Osteocyte (in vitro differentiated cells): ENCODE measurements at places on chromosomes 1 and 21. TPM values are rescaled to one million over a fixed set of nuclear protein-coding genes. Genes with fewer than 3 reads are reported as not detected.
A peak's percentile ranks its signal among the peaks of the same experiment; 100 is the strongest.

GRCh38 chr1:86557739-86558138, 10.9 kb downstream of the CLCA4 start:
- no peak for DNase-seq

GRCh38 chr1:58345215-58346035, 201.1 kb downstream of the OMA1 start:
- no peak for DNase-seq

- peak; percentile 83 for DNase-seq
Observed at GRCh38 chr21:45327441-45328197, 39.9 kb upstream of the POFUT2 start.

DNA sequence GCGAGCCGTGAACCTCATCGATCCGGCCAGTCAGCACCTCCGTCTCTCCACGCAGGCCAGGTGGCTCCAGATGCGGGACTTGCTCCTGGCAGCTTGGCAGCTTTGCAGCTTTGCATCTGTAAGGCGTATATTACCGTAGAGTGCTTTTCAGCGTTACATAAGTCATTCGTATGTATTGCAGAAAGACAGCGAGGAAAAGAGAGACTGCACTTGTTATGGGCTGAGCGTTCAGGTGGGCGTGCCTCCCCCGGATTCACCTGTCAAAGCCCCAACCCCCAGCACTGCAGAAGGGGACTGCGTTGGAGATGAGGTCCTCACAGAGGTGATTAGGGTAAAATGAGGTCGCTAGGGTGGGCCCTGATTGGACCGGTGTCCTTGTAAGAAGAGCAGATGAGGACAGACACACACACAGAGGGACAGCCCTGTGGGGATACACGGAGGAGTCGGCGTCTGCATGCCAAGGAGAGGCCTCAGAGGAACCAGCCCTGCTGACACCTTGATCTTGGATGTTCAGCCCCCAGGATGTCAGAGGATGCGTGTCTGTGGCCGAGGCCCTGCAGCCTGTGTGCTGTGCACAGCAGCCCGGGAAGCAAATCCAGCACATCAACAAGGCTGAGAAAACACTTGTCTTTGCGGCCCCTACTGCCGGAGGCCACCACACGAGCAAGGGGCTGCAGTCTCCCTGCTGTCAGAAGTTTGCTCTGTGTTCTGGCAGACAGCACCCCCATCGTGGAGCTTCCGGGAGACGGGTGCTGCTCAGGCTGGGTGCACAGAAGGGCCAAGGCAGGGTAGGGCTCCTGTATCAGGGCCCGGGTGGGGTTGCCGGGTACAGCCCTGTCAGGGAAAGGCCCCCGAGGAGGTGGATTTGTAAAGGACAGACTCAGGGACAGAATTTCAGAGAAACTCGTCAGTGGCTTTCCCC, 10.9 kb upstream of the AGPAT3 start:
- no peak for DNase-seq

DNA sequence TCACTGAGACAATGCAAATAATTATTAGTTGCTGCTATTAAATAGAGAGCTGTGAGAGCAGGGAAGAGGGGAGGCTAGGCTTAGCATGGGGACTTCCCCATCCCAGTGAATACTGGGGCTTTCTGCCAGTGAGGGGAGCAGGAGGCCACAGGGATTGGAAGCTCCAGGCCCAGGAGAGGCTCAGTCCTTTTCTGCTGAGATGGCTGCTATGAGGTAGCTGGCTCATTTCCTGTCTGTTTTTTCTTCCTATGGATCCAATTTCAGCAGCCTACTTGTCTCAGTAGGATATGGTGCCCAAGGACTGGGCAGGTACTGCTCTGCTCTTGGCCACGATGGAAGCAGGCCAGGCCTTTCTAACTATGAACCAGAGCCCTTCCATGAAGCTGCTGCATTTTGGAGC, 10.0 kb downstream of the STMN1 start:
- no peak for DNase-seq

DNA sequence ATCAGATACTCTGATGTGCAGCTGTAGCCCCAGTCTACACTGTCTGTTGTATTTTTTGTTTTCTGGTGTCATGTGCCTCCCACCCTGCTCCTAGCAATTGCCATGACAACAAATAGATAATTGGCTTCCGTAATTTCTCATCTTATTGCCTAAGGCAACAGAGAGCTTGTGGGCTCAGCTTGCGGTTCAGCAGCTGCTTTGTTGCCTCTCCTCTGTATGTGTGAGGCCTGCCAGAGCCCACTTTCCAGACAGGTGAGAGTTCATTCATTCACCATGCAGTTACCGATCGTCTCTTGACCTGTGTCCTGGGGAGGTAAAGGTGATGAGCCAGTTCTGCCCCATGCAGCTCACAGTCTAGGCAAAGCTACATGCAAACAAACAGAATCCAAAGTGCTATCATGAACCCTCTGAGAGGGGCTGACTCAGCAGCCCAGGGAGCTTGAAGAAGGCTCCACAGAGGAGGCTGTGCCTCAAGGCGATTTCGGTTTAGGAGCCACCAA, 11.9 kb downstream of the LGALS8 start:
- DNase-seq: no peak

GRCh38 chr1:246769306-246769705, 45.1 kb downstream of the SCCPDH start:
- DNase-seq: no peak

- no peak for DNase-seq
Observed at GRCh38 chr1:185973645-185974044, 239.5 kb downstream of the HMCN1 start.

GRCh38 chr1:183569141-183569540, 21.1 kb downstream of the NCF2 start:
- no peak for DNase-seq

DNA sequence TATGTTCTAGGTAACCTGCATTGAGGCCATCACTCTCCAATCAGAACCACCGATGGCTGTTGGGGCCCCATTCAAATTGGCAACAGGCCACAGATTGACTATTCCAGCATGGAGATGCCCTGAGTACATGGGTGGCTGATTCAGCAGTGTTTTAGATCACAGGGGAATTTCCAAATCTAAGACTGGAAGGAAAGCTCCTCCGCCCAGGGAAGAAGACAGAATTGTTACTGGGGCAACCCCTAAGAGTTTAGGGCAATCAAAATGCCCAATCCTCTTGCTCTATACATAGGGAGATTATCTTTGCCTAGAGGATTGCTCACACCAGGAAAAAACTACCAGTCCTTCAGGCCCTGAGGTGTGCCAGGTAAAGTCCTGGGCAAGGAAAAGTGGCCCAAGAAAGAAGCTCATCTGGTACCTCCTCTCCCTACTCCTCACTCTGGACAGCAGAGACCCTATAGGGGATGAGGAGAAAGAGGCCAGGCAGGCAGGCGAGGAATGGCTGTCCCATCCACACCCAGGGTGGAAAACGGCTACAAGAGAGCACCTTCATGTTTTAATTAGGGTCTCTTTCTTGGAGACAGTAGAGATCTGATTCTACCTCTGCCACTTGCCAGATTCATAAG, 5.8 kb downstream of the S100A8 start:
- DNase-seq: peak; percentile 59

- no peak for DNase-seq
Observed at GRCh38 chr1:161238039-161238473, at the start of gene NR1I3. Gene NR1I3, minus strand, starts transcription at chr1:161238203. Its CDS starts 1,638 bp downstream, at chr1:161236565.

DNA sequence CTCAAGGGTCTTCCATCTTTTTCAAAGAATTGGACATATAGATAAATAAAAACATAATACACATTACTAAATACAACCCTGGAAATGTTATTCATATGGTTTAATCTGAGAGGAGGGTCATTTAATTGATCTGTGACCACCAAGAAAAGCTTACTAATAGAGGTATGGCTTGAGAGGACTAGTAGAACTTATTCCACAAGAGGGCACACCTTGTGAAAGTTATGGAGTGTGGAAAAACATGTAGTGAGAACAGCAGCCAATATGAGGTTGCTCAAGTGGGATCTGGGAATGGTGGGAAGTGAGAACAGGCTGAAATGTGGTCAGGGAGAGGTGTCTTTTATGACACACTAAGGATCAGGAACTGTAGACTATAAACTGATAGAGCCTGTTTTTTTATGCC, 973.5 kb upstream of the B3GALT2 start:
- no peak for DNase-seq

DNA sequence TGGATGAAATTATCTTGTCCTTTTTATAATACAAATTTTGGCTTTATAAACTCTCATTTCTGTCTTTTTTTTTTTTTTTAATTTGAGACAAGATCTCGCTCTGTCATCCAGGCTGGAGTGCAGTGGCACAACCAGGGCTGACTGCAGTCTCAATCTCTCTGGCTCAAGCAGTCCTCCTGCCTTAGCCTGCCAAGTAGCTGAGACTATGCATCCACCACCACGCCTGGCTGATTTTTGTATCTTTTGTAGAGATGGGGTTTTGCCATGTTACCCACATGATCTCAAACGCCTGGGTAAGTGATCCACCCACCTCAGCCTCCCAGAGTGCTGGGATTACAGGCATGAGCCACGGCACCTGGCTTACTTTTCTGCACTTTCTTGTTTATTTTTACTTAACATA, 7.5 kb downstream of the TOR1AIP1 start:
- DNase-seq: no peak

DNA sequence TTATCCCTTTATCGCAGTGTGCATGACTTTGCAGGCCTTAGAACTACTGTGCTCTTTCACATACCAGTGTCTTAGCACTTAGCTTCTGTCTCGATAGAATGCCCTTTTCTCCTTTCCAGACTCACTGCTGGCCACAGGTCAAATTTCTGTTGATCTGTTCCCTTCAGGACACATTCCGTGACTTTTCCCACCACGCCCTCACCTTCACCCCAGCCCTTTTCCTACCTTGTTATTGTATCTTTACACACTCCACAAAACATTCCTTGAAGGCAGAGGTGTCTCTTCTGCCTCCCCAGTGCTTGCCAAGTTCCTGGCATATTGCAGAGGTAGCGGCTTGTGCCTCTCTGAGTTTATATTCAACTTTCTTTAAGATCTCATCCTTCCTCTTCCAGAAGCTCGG, 3.7 kb upstream of the IGSF9 start:
- no peak for DNase-seq

- DNase-seq: no peak
Observed at GRCh38 chr1:52416811-52417210, 12.4 kb downstream of the PRPF38A start.

DNA sequence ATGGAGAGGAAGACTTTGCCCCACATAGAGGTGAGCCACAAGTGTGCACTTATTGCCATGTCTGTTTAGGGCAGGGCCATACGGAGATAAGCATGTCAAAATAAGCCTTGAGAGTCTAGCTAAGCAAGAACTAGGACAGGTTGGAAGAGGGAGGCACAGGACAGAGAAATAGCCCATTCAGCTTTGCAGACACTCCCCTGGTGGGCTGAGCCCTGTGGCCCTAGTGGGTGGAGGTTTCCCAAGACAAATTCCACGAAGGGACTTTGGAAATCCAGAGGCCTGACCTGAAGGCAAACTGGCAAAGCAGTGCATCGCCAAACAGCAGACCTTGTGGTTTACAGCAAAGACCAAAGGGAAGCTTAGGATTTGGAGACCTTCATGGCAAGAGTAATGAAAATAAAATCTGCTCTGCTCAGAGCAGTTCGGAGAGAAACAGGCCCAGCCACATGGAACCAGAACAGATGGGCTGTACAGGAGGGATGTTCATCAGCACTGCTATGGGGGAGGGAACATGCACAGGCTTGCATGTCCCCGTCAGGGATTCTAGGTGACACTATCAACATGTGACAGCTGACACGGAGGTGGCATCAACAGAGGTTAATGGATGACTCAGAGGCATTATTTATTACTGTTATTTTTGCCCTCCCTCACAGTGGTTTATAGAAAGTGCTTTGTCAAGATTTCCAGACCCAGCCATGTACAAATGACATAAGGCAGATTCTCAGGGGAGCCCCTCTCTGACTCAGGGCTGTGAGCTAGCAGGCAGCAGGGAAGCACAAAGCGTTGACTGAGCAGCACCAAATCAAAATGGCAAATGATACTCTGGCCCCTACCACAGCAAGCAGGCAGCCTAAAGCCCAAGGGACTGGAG, 90.1 kb upstream of the IRF2BP2 start:
- DNase-seq: peak; percentile 64

Gene BATF3
- total RNA-seq: 0.56 and 0.71 TPM in 2 replicates

Gene RNU1-3
- 2,650 and 2,859 TPM in 2 replicates for total RNA-seq

Gene BARHL2
- total RNA-seq: not detected in 2 replicates

Gene OR2L2
- 0.08 and 0.13 TPM in 2 replicates for total RNA-seq

Gene MAP1LC3C
- total RNA-seq: 0.81 TPM in 1 of 2 replicates, not detected in the other

Gene CR1L
- total RNA-seq: not detected in 2 replicates

Gene RPL5
- total RNA-seq: 870 and 883 TPM in 2 replicates

Gene S100A16
- 134 and 143 TPM in 2 replicates for total RNA-seq

Gene OPRD1
- total RNA-seq: 0.27 and 0.34 TPM in 2 replicates
